Activated naive CD4-positive, alpha-beta T cell treated with anti-CD3 and anti-CD28 coated beads, Interleukin-2, amount 10 ng/mL, durations not matched to agents 7 days and 5 days (primary cell): ENCODE measurements at places on chromosomes 5 and 9.

DNA sequence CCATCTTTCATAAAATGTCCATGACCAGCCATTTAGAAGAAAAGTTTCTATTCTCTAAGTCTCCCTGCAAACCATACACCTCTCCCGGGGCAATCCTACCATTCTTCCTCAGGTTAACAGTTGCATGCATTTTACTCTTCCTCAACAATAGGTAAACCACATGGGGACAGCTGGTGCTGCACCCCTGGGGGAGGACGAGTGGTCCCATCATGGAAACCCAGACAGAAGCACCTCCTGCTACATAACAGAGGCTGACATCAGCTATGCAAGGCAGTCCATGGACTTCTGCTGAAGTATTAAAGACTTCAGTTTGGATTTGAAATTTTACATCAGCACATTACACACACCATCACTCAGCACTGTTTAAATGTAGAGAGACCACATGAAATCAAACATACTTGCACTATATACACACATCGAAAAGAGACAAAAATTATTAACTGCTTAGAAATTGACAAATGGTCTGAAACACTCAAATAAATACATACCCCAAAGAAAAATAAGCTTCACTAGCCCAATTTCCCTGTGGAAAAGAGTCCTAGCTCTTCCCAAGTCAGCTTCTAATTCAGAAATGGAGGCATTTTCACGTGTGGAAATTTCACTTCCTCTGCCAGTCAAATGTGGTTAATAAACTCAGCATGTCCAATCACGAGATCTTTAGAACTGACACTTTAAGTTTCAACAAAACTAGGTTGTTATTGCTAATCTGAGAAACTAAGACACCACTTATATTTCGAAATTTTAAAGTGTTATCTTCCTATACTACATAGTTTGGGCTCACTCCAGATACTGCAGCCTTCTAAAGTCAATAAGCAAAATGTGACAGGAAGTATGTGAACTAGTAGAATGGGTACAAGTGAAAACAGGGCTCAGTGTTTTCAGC lies 173.4 kb downstream of the ROR2 start:
- H3K4me1 ChIP-seq = no peaks in the 10 kb centered on the region
- H3K36me3 ChIP-seq = no peaks in the 10 kb centered on the region
- no peak overlapping the region for H3K4me3 ChIP-seq

GRCh38 chr9:129889122-129889940 lies 54.1 kb downstream of the USP20 start:
- peaks cover 56% of the 10 kb centered on the region for H3K36me3 ChIP-seq
- no peaks in the 10 kb centered on the region for H3K27me3 ChIP-seq
- H3K27ac ChIP-seq = peak overlapping the region; percentile 99

DNA sequence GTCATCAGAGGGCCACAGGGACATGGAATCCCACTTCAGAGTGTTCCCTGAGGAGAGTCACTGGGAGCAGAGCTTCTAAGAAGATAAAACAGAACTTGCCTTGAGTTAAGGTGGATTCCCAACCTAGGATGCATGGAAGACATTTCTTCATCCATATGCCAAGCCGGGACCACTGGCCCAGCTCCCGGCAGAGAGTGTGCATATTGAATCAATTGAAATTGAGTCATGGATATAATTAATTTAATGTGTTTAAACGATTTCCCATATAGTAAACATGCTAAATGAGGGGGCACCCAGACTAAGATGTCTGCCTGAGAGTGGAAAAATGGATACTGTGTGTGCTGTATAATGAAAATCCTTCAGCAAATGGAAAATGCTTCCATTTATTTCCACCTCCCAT lies 194.4 kb upstream of the TBC1D2 start:
- peaks cover 22% of the 10 kb centered on the region for H3K27me3 ChIP-seq
- no peaks in the 10 kb centered on the region for H3K36me3 ChIP-seq
- no peak overlapping the region for H3K27ac ChIP-seq

DNA sequence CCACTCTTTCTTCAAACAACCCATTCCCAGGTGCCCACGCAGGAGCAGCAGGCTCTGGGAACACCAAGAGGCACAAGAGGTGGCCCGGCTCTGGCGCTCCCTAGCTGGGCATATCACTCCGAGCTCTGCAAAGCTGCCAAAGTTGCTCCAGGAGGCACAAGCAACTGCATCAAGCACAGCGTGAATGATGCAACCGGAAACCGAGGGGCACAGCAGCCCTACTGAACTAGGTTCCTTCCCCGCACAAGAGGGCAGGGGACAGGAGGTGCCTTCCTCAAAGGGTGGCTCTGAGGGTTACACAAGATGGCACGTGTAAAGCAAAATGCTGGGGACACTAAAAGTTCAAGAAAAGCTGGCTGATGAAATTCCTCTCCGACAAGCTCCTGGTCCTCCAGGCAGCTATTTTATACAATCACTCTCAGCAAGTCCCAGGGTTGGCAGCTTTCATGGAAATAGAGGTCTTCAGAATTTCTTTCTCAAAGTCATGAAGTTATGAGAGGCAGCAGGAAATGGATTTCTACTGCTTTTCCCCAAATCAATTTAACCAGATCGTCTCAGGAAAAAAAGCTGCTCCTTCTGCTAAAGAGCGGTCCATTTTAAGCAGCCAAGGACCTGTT lies 22.9 kb downstream of the PSMB7 start:
- H3K4me1 ChIP-seq = peaks cover 12% of the 10 kb centered on the region
- H3K4me3 ChIP-seq = no peak overlapping the region
- no peak overlapping the region for H3K27ac ChIP-seq

DNA sequence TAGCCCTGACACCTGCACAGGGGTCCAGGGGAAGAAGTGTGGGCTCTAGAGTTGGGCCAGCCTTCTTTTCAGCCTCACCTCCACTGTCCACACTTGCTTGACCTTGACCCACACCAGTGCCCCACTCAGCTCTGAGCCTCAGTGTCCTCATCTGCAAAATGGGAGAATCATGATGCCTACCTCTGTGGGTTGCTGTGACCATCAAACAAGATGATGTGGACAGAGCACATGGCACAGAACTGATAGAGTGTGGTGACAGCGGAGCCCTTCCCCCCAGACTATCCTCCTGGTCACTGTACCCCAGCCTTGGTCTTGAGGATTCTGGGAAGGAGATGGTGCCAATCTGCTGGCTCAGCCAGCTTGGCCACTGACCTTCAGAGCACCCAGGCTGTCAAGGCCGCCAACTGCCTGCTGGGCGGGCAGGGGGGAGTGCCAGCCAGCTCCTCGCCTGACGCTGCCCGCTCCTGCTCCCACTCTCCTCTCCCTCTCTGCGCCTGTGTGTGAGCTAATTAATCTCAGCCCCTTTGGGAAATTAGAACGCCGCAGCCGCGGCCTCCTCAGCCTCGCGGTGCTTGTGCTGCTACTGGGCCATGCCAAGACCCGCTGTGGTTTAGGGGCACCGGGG lies 16.7 kb downstream of the CXXC5 start:
- H3K27me3 ChIP-seq = peaks cover 71% of the 10 kb centered on the region
- DNase-seq = no peak
- no peak overlapping the region for H3K27ac ChIP-seq

GRCh38 chr5:147267082-147267832 lies 32.4 kb downstream of the STK32A start:
- no peak overlapping the region for H3K4me3 ChIP-seq
- no peaks in the 10 kb centered on the region for H3K27me3 ChIP-seq
- DNase-seq = no peak

GRCh38 chr5:168055961-168056360 lies 235.5 kb upstream of the WWC1 start:
- H3K4me1 ChIP-seq = no peaks in the 10 kb centered on the region
- no peak overlapping the region for H3K4me3 ChIP-seq
- no peaks in the 10 kb centered on the region for H3K36me3 ChIP-seq
- no peak for DNase-seq

- no peak overlapping the region for H3K4me3 ChIP-seq
- no peaks in the 10 kb centered on the region for H3K4me1 ChIP-seq
- no peak overlapping the region for H3K27ac ChIP-seq
- no peaks in the 10 kb centered on the region for H3K36me3 ChIP-seq
These were observed 811.6 kb downstream of the TLE4 start for GRCh38 chr9:80383331-80383730.

DNA sequence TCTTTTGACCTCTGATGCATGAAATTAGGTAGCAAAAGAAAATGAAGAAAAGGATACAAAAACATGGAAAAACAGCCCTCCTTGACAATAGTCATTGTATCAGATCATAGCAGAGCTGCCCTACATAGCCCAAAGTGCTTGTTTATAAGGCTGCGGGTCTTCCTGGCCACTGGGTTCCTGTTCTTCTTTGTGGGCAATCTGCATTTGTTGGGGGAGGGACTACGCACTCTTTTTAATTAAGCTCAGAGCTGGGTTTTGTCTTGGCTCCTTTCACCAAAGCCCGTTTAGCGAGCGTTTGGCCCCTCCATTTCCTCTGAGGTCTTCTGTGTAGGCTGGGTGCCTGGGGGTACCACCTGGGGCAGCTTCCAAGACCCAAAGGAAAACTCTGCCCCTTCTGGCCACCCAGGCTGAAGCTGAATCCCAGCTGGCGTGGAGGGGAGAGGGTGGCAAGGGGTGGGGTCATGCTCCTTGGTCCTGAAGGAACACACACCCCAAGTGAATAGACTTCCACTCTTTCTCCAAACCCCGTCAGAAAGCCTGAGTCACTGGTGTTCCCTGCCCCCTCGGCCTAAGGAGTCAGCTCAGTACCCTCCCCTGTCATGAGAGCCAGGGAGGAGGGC lies 6.5 kb upstream of the PAX5 start:
- no peak overlapping the region for H3K4me3 ChIP-seq
- DNase-seq = no peak
- H3K27me3 ChIP-seq = peaks cover 87% of the 10 kb centered on the region
- peaks cover 25% of the 10 kb centered on the region for H3K4me1 ChIP-seq

DNA sequence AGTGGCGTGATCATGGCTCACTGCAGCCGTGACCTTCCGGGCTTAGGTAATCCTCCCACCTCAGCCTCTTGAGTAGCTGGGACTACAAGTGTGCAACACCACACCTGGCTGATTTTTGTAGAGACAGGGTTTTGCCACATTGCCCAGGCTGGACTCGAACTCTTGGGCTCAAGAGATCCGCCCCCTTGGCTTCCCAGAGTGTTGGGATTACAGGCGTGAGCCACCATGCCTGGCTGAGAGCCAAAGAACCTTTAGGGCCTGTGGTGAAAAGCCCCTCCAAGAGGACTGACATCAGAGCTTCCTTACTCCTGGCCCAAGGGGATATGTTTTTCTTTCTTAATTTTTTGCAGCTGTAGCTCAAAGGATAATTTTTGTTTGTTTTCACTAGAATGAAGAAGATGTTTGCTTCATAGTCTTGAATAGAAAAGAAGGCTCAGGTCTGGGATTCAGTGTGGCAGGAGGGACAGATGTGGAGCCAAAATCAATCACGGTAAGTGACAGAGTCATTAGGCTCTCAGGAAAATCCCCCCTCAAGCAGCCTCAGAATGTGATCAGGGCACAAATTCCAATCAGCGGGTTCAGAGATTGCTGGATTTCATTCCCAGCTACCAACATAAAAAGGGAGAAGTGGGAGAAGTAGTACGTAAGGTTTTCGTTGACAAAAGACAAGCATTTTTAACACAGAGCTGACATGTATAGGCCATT lies 77.1 kb downstream of the GOLPH3 start:
- no peaks in the 10 kb centered on the region for H3K4me1 ChIP-seq
- H3K36me3 ChIP-seq = peaks cover 8% of the 10 kb centered on the region
- no peak for DNase-seq
- no peak overlapping the region for H3K27ac ChIP-seq
- H3K4me3 ChIP-seq = no peak overlapping the region

DNA sequence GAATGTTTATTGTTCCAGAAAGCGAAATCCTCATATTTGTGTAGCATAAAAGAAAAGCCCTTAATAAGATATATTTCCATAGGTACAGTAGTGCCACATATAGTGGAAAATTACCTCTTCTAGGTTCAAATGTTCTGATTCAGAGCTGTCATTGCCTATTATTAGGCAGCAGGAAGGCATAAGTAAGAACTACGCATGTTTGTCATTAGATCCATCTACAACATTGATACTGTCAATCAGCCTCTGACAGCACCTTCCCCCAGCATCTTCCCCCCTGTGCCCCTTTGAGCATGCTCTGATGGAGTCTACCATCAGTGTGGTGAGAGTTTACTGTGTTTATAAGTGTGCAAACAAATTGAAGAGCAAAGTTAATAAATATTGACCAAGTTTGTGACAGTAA lies 816.1 kb downstream of the TLE4 start:
- no peaks in the 10 kb centered on the region for H3K27me3 ChIP-seq
- no peak overlapping the region for H3K27ac ChIP-seq
- H3K4me1 ChIP-seq = no peaks in the 10 kb centered on the region
- no peaks in the 10 kb centered on the region for H3K36me3 ChIP-seq
- no peak for DNase-seq

DNA sequence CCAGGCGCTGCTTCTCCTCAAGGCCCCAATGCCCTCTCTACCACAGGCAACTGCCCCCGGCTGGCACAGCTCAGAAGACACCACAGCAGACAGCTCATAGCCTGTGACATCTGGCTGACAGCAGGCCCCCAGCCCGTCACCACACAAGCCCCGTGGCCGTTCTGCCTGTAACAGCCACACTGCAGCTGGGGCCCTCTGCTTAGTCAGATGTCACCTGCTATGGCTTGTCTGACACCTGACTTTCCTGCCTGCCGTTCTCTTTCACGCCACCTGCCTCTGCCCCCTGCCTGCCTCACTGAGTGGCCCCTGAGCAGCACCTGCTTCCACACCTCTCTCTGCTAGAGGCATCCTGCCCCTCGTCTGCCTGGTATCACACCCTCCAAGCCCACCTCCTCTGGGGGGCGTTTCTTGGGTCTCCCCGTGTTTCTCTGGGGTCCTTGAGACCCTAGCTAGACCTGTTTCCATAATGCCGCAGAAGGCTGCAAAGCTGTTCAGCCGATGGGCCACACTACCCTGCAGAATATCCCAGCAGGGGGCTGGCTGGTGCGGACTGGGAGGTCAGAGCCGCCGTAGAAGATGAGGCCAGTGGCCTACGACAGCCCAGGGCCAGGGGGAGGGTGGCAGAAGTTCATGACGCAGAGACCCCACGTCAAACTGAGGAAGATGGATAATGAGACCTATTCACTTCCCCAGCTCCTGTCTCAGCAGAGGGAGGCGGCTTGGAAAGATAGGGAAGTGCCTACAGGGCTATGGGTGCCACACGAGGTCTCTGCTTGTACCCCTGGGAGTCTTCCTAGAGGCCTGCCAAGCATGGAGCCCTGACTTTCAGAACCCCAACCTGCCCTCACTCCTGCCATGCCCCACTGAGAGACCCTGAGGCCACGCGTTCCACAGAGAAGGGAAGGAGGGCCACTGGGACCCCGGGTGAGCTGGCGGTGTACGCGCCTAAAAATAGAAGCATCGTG lies 95.1 kb downstream of the ZNF354C start:
- H3K36me3 ChIP-seq = no peaks in the 10 kb centered on the region
- peaks cover 3% of the 10 kb centered on the region for H3K27me3 ChIP-seq
- H3K4me3 ChIP-seq = no peak overlapping the region
- no peak overlapping the region for H3K27ac ChIP-seq

GRCh38 chr5:112396430-112396829 lies 22.6 kb downstream of the EPB41L4A start:
- H3K4me1 ChIP-seq = no peaks in the 10 kb centered on the region
- no peaks in the 10 kb centered on the region for H3K36me3 ChIP-seq
- no peaks in the 10 kb centered on the region for H3K27me3 ChIP-seq

GRCh38 chr9:81103597-81104471 lies 585.5 kb downstream of the TLE1 start:
- no peak overlapping the region for H3K27ac ChIP-seq
- no peaks in the 10 kb centered on the region for H3K27me3 ChIP-seq
- DNase-seq = no peak
- H3K36me3 ChIP-seq = no peaks in the 10 kb centered on the region
- no peak overlapping the region for H3K4me3 ChIP-seq

- peak; percentile 63 for DNase-seq
- no peak overlapping the region for H3K4me3 ChIP-seq
- H3K27me3 ChIP-seq = peaks cover 18% of the 10 kb centered on the region
- H3K4me1 ChIP-seq = peaks cover 7% of the 10 kb centered on the region
- H3K27ac ChIP-seq = no peak overlapping the region
These were observed 29.3 kb downstream of the CDHR2 start for GRCh38 chr5:176578391-176578808.
